Kidney epithelial cell (primary cell): ENCODE measurements at places on chromosomes 5 and 9.

- DNase-seq: no peak
Measured at GRCh38 chr5:121640298-121640697, 211.4 kb upstream of the FTMT start.

DNA sequence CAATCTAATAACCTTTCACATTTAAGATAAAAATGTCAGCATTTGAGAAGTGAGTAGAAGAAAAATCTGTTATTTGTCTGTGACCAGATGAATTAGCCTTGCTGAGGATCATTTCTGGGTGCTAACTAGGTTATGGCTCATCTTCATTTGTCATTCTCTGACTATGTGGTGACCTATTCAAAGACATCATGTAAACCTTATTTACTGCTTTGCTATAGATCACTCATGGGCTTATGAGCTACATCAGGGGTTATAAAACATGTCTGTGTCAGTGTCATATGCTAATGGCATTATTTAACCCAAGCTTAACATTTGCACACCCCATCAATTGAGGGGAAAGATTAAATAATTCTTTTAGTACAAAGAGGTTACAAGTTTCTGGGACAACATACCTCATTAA lies 555.5 kb upstream of the CYLC2 start:
- no peak for DNase-seq

DNA sequence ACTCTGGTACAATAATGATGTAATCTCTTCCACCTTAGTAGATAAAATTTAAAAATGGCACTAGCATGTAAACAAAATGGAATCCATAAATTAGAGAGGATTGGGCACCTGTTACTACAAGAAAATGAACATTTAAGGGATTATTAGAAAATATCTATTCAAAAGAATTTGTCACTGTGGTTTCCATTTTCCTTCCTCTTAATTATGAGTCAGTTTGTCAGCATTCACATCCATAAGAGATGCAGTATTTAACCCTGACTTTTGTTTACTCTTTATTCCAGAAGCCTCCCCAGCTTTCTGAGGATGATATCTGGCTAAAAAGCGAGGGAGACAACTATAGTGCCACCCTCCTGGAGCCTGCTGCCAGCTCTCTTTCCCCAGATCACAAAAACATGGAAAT lies 72.1 kb downstream of the C9orf152 start:
- DNase-seq: no peak

GRCh38 chr5:135615581-135616260 lies 36.9 kb upstream of the CXCL14 start:
- DNase-seq: no peak

DNA sequence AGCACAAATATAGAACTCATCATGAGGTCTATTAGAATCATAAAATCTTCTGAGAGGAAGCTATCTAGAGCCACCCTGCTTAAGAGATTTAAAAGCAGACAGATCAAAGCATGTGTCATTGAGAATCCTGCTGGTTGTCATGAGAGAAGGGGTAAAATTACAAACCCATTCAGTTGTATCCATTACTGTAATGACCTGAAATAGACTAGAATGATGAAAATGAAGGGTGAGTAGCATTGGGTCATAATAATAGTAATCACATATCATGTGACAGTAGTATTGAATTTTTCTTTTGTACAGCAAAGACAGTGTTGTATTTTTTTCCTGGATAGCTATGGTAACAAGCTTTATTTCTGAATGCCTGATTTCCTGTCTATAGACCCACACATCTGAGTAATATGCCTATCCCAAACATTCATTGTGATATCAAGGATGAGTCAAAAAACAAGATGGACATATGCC lies 149.0 kb downstream of the PDE4D start:
- no peak for DNase-seq

DNA sequence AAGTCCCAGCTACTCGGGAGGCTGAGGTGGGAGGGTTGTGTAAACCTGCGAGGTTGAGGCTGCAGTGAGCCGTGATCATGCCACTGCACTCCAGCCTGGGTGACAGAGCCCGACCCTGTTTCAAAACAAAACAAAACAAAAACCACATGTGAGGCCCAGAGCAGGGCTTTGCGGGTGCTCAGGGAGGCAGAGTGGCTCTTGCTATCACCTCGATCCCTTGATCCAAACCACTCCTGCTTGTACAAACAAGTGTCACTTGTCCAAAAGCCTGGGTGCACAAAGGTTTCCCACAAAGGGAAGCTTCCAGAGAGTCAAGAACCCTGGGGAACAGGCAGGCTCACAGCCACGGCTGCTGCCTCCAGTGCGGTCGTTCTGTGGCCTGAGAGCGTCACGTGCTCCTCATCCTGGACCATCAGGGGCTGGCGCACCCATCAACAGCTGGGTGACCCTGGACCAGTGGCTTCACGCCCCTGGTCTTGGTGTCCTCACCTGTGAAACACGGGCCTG lies 162.7 kb downstream of the C9orf50 start:
- no peak for DNase-seq

- no peak for DNase-seq
Measured at GRCh38 chr5:173327084-173327947, 898 bp downstream of the STC2 start.

DNA sequence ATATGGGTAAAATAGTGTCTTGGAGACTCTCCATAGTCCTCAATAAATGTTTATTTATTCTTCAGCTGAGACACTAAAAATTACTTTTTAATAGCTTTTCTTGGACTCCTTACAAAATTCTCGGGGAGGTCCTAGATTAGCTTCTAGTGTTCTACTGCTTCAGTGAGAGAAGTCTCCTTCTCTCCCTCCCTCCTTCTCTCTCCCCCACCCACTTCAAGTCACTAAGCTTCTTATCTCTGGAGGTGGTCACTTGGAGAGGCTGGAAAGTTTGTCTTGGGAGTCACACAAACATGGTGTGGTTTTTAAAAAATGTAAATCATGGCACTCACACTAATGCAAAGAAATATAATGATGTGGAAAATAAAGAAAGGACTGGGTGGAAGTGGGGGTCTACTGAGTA lies 64.1 kb downstream of the SEMA6A start:
- no peak for DNase-seq

GRCh38 chr5:136984772-136985446 lies 514.2 kb downstream of the SPOCK1 start:
- DNase-seq: no peak

GRCh38 chr5:167593329-167594060 lies 698.0 kb upstream of the WWC1 start:
- no peak for DNase-seq

DNA sequence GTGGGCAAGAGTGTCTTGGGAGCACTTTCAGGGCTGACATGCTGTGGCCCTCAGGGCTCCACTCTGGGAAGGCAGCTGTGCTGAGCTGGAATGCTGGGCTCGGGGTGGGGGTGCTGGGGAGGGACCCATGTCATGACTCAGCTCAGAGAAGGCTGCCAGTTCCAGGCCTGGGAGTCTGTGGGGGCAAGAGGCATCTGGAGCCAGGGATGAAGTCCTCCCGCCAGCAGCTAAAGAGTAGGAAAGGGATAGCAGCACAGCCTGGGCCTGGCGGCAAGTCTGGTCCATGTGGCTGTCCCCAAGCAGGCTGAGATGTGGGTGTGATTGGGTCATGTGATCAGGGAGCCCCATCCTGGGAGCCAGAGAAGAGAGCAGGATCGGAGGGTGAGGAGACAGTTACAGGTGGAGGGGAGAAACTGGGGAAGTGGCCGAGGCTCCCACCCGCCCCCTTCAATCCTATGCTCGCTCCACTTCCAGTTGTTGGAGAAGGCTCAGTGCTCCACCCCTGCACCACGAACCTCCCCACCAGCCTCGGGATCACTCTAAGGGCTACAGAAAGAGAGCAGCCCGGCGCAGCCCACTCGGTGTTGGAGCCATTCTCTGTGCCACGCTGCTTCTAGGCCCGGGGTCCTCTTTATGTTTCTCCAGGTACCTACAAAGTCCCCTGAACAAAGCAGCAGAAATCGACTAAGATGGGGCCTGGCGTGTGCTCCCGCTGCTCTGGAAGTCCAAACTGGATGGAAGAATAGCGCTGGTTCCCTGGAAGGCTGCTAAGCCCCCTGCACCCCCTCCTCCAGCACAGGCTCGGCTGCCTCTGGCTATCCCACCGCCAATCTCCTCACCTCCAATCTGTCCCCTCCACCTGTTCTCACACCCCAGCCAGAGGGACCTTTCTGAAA lies 12.0 kb downstream of the PDGFRB start:
- DNase-seq: peak; percentile 63

DNA sequence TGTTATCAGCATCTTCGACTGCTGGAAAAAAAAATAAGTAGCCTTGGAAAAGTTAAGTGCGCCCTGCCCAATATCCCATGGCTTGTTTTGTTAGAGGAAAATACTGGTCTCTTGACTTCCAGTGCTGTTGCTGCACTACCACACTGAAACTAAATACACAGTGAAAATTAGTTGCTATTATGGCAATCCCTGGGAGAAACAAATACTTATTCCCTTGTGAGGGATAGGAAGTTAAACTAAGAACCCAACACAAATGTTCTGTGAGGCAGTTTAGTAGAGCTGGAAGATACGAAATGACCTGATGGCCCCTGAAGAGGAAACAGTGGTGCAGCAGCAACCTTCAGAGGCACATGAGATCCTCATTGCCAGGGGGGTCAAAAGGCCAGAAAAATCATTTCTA lies 164.0 kb downstream of the ARL15 start:
- no peak for DNase-seq

DNA sequence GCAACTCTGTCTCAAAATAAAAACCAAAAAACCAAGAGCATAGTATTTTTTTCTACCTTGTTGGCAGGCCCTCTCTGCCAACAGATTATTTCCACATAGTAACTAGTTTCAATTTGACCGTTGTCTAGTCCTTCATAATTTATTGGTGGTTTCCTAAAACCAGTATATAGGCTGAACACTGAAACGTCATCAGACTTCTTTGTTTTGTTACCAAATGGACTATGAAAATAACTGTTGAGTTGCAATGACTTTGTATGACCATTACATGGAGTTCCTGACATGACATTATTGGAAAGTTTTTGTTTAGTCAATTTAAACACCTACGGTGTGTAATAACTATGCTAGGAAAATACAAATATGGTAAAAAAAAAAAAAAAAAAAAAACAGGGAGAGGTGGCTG lies 1.7 kb downstream of the AGGF1 start:
- DNase-seq: no peak

- no peak for DNase-seq
Measured at GRCh38 chr9:72751541-72751940, 201.3 kb downstream of the ALDH1A1 start.

GRCh38 chr9:38000332-38000731 lies 68.7 kb downstream of the SHB start:
- no peak for DNase-seq

- no peak for DNase-seq
Measured at GRCh38 chr5:15160091-15160490, 288.5 kb upstream of the ANKH start.

DNA sequence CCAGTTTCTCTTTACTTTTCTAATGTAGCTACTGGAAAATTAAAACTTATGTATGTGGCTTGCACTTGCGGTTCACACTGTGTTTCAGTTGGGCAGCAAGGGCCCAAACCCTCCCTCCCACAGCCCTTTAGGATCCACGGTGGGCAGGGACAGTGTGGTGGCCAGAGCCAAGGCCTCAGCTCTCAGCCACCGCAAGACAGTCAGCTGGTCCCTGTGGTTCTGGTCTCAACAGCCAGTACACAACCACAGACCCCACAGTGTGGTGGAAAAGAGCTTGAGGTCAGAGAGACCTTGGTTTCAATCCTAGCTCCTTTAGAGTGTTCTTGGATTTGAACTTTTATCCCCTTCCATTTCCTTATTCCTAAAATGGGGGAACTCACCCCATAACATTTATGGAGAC lies 153.0 kb upstream of the SMIM23 start:
- no peak for DNase-seq

DNA sequence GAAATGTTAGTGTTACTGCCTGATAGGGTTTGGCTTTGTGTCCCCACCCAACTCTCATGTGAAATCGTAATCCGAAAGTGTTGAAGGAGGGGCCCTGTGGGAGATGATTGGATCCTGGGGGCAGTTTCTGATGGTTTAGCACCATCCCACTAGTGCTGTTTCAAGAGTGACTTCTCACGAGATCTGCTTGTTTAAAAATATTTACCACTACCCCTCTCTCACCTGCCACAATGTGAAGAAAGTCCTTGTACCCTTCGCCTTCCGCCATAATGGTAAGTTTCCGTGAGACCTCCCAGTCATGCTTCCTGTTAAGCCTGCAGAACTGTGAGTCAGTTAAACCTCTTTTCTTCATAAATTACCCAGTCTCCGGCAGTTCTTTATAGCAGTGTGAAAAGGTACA lies 2.6 kb upstream of the RFX3 start:
- no peak for DNase-seq

DNA sequence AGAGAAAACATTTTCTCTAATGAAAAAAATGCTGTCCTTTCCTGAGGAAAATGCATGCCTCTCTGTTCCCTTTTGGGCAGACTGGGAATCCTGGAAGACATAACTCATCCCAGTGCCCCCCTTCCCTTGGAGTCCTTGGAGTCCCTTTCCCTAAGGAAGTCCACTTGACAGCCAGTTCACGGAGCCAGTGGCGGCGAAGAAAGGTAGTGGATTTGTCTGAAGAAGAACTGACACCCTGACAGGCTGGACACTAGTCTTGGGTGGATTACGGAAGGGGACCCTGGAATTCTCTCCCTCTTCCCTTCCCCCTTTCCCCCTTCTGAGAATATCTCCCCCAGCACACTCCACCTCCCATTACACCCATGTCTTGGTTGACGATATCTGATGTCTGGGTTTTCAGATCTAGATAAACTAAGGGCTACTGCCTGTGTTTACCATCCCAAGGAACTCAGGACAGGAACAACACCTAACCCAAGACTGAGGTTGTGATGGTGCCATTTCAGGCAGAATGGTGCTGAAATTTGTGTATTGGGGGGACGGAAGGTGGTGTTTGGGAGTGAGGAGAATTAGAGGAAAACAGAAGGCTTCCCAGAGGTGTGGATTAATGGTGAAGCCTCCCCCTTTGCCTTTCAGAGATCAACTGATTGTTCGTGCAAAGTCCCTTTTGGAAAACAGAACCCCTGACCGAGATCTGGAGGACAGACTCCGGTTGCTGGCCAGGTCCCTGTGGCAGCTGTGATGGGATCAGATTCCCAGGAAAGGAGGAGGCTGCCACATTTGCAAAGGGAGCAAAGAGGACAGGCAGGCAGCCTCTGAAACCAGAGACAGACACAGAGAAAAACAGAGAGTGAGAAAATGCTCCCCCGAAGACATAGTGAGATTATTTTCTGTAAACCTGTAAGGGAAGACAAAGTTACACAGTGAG lies 704 bp downstream of the SPARC start:
- no peak for DNase-seq

GRCh38 chr5:121949885-121950284 lies 11.9 kb upstream of the SRFBP1 start:
- no peak for DNase-seq

- no peak for DNase-seq
Measured at GRCh38 chr9:134243778-134244467, 79.6 kb upstream of the RNU6ATAC start.

- peak; percentile 38 for DNase-seq
Measured at GRCh38 chr5:113140837-113141671, 164.5 kb downstream of the DCP2 start.

DNA sequence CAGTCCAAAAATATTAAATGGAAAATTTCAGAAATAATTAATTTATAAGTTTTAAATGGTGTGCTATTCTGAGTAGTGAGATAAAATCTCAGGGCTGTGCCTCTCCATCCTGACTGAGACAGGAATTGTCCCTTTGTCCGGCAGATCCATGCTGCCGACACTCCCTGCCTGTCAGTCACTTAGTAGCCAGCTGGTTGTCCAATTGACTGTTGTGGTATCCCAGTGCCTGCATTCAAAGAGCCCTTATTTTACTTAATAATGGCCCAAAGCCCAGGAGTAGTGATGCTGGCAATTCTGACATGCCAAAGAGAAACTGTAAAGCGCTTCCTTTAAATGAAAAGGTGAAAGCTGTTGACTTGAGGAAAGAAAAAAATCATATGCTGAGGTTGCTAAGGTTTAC lies 157.5 kb downstream of the ENC1 start:
- no peak for DNase-seq

- no peak for DNase-seq
Measured at GRCh38 chr5:136886608-136887007, 521.3 kb upstream of the TRPC7 start.
